ENCODE measurements at places on chromosomes 5 and 9.

DNA sequence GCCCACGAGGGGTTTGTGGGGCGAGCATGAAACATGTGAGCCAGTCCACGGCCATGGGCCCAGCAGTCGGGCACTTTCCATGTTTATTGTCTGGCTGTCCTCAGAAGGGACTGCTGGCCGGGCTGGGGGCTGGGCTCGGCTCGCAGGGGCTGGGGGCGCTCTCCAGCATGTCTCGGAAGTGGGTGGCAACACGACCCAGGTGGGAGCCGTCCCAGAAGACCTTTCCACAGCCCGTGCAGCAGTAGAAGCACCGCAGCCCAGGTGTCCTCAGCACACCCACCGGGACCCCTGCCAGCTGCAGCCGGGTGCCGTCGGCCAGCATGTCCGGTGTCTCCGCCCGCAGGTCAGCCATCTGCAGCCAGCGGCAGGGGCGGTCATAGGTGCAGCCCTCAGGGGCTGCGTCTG lies 4.8 kb upstream of the NRARP start:
- H3K27ac ChIP-seq = peak overlapping the region; percentile 67
- no peak overlapping the region for H3K4me3 ChIP-seq
- no peaks in the 10 kb centered on the region for H3K36me3 ChIP-seq
- no peak for DNase-seq

DNA sequence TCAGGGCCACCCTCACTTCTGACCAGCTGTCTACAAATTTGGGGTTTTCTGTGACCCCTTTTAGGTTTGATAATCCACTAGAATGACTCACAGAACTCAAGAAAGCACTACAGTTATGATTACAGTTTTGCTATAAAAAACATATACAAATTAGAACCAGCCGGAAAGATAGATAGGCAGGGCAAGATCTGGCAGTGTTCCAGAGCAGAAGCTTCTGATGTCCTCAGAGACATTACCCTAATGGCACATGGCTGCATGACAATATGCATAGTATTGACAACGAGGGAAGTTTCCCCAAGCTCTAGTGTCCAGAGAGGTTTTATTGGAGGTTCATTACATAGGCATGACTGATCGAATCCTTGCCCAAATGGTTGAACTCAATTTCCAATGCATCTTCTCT lies 158.1 kb downstream of the RAB3C start:
- H3K36me3 ChIP-seq = no peaks in the 10 kb centered on the region
- DNase-seq = no peak
- no peak overlapping the region for H3K4me3 ChIP-seq
- H3K4me1 ChIP-seq = no peaks in the 10 kb centered on the region

DNA sequence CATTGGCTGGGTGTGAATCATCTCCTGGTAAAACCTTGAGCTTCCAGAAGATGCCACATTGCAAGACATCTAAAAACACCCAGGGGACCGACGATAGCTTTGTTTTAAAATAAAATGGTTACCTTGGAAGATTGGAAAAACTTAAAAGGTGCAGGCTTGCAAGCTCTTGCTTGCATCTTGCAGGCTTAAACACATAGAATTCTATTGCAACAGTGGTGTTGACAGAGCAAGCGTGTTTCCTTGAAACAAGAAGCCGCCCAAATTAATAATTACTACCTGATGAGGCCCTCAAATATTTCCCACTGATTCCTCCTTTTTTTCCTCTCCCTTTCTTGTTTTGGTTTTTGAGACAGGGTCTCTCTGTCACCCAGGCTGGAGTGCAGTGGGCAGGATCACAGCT lies 137.1 kb upstream of the BASP1 start:
- no peak overlapping the region for H3K4me3 ChIP-seq
- no peak for DNase-seq
- H3K27ac ChIP-seq = no peak overlapping the region
- H3K4me1 ChIP-seq = peaks cover 14% of the 10 kb centered on the region

- H3K4me1 ChIP-seq = no peaks in the 10 kb centered on the region
- H3K4me3 ChIP-seq = no peak overlapping the region
Measured at GRCh38 chr9:108673386-108673785, 182.4 kb downstream of the ACTL7B start.

- no peak for DNase-seq
- H3K4me3 ChIP-seq = no peak overlapping the region
- no peaks in the 10 kb centered on the region for H3K36me3 ChIP-seq
- peaks cover 8% of the 10 kb centered on the region for H3K4me1 ChIP-seq
- H3K27ac ChIP-seq = no peak overlapping the region
- no peaks in the 10 kb centered on the region for H3K27me3 ChIP-seq
Measured at GRCh38 chr5:80260461-80260860, 4.6 kb upstream of the SERINC5 start.

GRCh38 chr5:179870403-179870903 lies 11.8 kb upstream of the MRNIP start:
- no peak overlapping the region for H3K27ac ChIP-seq
- no peaks in the 10 kb centered on the region for H3K4me1 ChIP-seq
- H3K27me3 ChIP-seq = no peaks in the 10 kb centered on the region
- DNase-seq = peak; percentile 84
- peaks cover 71% of the 10 kb centered on the region for H3K36me3 ChIP-seq
- H3K4me3 ChIP-seq = no peak overlapping the region

GRCh38 chr5:1093361-1093760 lies 18.5 kb downstream of the SLC12A7 start:
- H3K27ac ChIP-seq = no peak overlapping the region
- no peaks in the 10 kb centered on the region for H3K27me3 ChIP-seq
- no peaks in the 10 kb centered on the region for H3K4me1 ChIP-seq

DNA sequence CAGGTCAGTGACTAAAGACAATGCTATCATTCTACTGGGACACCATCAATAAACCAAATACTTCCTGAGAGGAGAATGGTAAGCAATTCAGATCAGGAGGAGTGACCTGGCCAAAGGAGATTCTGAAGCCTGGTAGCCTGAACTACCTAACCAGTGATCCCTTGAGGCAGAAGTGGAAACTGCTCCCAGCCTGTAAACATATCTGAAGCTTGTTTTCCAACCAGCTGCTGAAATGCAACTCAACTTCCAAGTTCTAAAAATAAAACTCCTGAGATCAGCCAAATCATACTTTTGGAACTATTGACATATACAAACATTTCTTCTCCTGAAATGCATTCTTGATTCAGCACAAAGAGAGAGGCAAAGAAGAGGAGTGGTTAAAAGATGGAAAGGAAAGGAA lies 204.1 kb downstream of the EBF1 start:
- H3K27me3 ChIP-seq = no peaks in the 10 kb centered on the region
- no peak for DNase-seq
- no peaks in the 10 kb centered on the region for H3K36me3 ChIP-seq
- no peak overlapping the region for H3K27ac ChIP-seq
- no peaks in the 10 kb centered on the region for H3K4me1 ChIP-seq
- H3K4me3 ChIP-seq = no peak overlapping the region

DNA sequence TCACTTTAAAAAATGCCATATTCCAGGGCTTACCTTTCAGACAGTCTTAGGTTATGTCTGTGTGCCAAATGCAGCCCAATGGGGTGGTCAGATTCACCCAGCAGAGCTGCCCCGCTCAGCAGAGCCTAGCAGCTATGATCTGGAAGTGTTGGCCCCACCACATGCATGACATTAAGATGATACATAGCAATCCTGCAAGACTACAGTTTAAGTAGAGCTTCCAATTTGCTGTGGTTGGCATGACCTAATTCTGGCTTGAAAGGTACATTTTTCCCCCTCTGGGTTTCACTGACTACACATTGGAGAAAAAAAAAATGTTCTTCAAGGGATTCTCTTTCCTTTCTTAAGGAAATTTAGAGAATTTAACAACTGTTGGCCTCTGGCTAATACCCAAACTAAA lies 22.5 kb downstream of the MEF2C start:
- H3K4me3 ChIP-seq = no peak overlapping the region
- no peaks in the 10 kb centered on the region for H3K27me3 ChIP-seq
- no peaks in the 10 kb centered on the region for H3K36me3 ChIP-seq
- H3K4me1 ChIP-seq = peaks cover 3% of the 10 kb centered on the region
- DNase-seq = no peak

DNA sequence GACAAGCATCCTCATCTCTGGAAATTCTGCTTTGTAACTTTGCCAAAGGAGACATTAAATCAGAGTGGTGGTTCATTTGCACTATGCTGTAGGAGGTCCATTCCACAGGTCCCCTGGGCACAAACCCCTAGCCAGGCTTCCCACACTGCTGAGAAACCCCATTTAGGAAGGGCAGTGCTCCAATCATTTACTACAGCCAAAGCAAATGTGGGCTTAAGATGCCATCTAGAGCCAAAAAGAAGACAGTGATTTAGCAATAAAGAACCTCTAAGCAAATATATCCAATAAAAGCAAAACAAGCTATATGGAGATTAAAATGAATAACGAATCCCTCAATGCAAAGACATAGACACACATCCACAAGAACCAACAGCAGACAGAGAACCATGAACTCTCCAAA lies 129.0 kb upstream of the ALDH1B1 start:
- no peak for DNase-seq
- H3K27me3 ChIP-seq = no peaks in the 10 kb centered on the region
- H3K27ac ChIP-seq = no peak overlapping the region
- no peaks in the 10 kb centered on the region for H3K4me1 ChIP-seq

DNA sequence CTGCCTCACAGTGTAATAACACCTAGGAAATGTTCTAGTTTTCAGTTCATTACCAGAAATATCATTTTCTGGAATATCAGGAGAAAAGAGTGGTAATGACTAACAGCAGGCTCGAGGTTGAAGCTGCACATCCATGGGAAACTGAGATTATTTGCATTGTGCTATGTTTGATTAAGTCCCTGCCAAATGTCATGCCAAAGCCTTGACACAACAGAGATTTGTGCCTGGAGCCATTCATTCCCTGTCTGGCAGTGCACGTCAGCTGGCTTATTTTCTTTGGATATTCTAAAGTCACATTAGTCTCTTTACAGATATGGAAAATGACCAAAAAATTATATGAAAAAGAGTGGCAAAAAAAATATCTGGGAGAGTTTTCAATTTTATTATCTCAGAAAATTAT lies 848.0 kb downstream of the PTPRD start:
- H3K4me3 ChIP-seq = no peak overlapping the region
- H3K27ac ChIP-seq = no peak overlapping the region
- DNase-seq = no peak
- no peaks in the 10 kb centered on the region for H3K4me1 ChIP-seq
- no peaks in the 10 kb centered on the region for H3K36me3 ChIP-seq

- H3K36me3 ChIP-seq = no peaks in the 10 kb centered on the region
- no peak for DNase-seq
- H3K4me1 ChIP-seq = no peaks in the 10 kb centered on the region
- H3K27ac ChIP-seq = no peak overlapping the region
- no peak overlapping the region for H3K4me3 ChIP-seq
- no peaks in the 10 kb centered on the region for H3K27me3 ChIP-seq
Measured at GRCh38 chr9:113966394-113966793, 90.3 kb downstream of the ZNF618 start.

GRCh38 chr5:170204202-170204601 lies 28.6 kb upstream of the C5orf58 start:
- H3K4me1 ChIP-seq = no peaks in the 10 kb centered on the region
- no peak overlapping the region for H3K27ac ChIP-seq
- DNase-seq = no peak
- no peak overlapping the region for H3K4me3 ChIP-seq
- H3K27me3 ChIP-seq = peaks cover 6% of the 10 kb centered on the region

DNA sequence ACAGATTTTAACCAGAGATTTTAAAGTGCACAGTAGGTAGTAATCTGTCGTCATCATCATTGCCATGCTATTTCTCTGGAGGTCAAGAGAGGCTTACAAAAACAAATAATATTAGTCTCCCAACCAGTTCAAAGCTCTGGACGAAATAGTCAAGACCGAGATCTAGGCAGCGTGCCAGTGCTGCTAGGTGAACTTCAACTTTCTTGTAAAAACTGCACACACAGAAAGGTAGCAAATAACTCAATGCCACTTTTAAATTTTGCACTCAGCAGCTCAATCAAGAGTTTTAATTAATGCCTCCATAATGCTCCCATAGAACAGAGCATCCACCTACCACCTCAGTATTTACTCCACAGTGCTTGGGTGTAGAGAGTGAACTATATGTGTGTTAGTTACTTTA lies 656.8 kb downstream of the IRX1 start:
- H3K36me3 ChIP-seq = no peaks in the 10 kb centered on the region
- H3K4me3 ChIP-seq = no peak overlapping the region
- no peak for DNase-seq
- no peak overlapping the region for H3K27ac ChIP-seq
